ENCODE measurements at places on chromosomes 11 and 22. TPM values are rescaled to one million over a fixed set of nuclear protein-coding genes. Genes with fewer than 3 reads are reported as not detected.

Gene HOATZ
- polyA plus RNA-seq: not detected

Gene OR4D10
- not detected for polyA plus RNA-seq

Gene SLC22A6
- polyA plus RNA-seq: not detected

Gene WNT11
- polyA plus RNA-seq: 2.9 TPM

Gene OR52N4
- not detected for polyA plus RNA-seq

Gene E2F8
- 2.9 TPM for polyA plus RNA-seq

Gene SLC22A12
- polyA plus RNA-seq: not detected

Gene SLC15A3
- 24.6 TPM for polyA plus RNA-seq

Gene TBX10
- not detected for polyA plus RNA-seq

Gene RFPL3
- not detected for polyA plus RNA-seq

Gene HARBI1
- 2.7 TPM for polyA plus RNA-seq

Gene GGT5
- polyA plus RNA-seq: 46.3 TPM

Gene OR2AG2
- not detected for polyA plus RNA-seq

Gene MOGAT2
- 0.11 TPM for polyA plus RNA-seq

Gene ASRGL1
- polyA plus RNA-seq: 4.3 TPM

Gene ELFN2
- 0.05 TPM for polyA plus RNA-seq
